ENCODE measurements at places on chromosomes 2 and 18. TPM values are rescaled to one million over a fixed set of nuclear protein-coding genes. Genes with fewer than 3 reads are reported as not detected.

- H3K27ac ChIP-seq: no peak overlapping the region
- H3K4me3 ChIP-seq: no peak overlapping the region
- no peak for DNase-seq
- H3K4me1 ChIP-seq: 0 out of 2 replicates have a peak, but pooled peaks cover 3% of the 10 kb centered on the region
- H3K27me3 ChIP-seq: no peaks in the 10 kb centered on the region
Observed at GRCh38 chr2:70304498-70304897, 2.6 kb upstream of the FAM136A start.

- H3K4me3 ChIP-seq: no peak overlapping the region
- H3K4me1 ChIP-seq: no peaks in the 10 kb centered on the region
- H3K36me3 ChIP-seq: no peaks in the 10 kb centered on the region
- no peak overlapping the region for H3K27ac ChIP-seq
Observed at GRCh38 chr18:62377131-62377807, 52.2 kb downstream of the TNFRSF11A start.

The UGT1A4 gene
- not detected for total RNA-seq

The GCFC2 gene
- total RNA-seq: 28.4 TPM

The LOXHD1 gene
- total RNA-seq: not detected

The CNTNAP5 gene
- not detected for total RNA-seq

The OTOS gene
- total RNA-seq: not detected

DNA sequence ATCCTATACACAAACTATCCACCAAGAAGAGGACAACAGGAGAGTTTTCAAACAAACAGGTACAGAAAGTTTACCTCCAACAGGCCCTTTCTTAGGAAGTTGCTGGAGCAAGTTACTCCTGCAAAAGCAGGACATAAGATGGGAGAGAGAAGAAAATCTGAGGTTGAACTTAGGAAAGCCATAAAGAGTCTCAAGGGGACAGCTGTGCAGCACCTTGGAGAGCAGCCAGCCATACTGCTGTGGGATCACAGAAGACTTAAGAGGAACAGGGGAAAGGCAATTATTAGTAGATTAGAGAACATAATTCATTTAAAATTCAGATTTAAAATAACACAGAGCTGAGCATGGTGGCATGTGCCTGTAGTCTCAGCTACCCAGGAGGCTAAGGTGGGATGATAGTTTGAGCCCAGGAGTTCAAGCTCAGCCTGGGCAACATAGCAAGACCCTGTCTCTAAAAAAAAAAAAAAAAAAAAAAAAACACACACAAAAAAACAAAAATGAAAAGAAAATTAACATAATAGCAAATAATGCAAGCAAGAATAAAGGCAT is 148.1 kb upstream of the SIX3 start:
- no peaks in the 10 kb centered on the region for H3K27me3 ChIP-seq
- no peak overlapping the region for H3K27ac ChIP-seq
- no peaks in the 10 kb centered on the region for H3K4me1 ChIP-seq

The MROH2A gene
- not detected for total RNA-seq

The CDH2 gene
- 47.2 TPM for total RNA-seq

- H3K4me1 ChIP-seq: peaks cover 21% of the 10 kb centered on the region
- H3K27me3 ChIP-seq: no peaks in the 10 kb centered on the region
- peak; percentile 28 for DNase-seq
- H3K36me3 ChIP-seq: no peaks in the 10 kb centered on the region
- no peak overlapping the region for H3K4me3 ChIP-seq
Observed at GRCh38 chr2:11753886-11754699, 7.7 kb downstream of the LPIN1 start.

- H3K27me3 ChIP-seq: no peaks in the 10 kb centered on the region
- no peak overlapping the region for H3K27ac ChIP-seq
- no peaks in the 10 kb centered on the region for H3K36me3 ChIP-seq
- no peak for DNase-seq
- peaks cover 8% of the 10 kb centered on the region for H3K4me1 ChIP-seq
Observed at GRCh38 chr2:239296020-239296932, 104.5 kb downstream of the HDAC4 start.
